Stimulated activated CD4-positive, alpha-beta T cell treated with anti-CD3 and anti-CD28 coated beads, Interleukin-1b, Interleukin-23, amount 100 ng/mL, for 1 hour (primary cell): ENCODE measurements at places on chromosomes 11 and 22.

GRCh38 chr11:35964841-35965240, 21.0 kb downstream of the LDLRAD3 start:
- DNase-seq = no peak

- no peak for DNase-seq
Observed at GRCh38 chr22:39181778-39182177, 29.3 kb upstream of the CBX7 start.

DNA sequence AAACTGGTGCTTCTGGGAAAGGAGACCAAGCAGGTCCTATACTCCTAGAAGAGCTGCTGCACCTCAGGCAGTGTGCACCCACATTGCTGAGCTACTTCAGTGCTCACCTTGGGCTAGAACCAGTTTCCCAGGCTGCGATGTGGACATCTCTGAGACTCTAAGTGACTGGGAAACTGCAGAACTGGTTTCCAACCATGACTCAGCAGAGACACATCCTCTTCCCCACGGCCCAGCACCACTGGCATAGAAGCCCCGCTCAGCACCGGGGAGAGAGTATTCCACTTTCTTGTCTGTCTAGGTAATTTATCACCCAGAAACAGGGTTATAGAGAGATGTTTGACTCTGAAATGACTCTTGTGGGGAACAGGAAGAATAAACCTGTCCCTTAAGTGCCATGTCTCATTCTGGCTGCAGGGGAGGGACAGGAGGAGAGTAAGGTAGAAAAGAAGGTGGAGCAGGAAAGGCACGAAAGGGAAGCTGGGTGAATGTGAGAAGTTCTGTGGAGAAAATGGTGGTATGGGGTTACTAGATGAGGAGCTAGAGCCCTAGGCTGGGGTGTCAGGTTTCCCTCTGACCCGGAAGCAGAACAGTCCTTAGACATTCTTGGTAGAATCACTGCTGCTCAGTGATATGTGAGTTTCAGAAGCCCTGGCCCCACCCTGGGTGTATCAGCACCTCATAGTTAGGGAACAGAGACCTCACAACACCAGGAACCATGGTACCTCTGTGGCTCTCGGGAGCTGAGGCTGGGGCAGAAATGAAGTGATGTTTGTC, 340.4 kb upstream of the NCAM1 start:
- DNase-seq = no peak

- no peak for DNase-seq
Observed at GRCh38 chr22:24443668-24444067, 16.3 kb downstream of the ADORA2A start.

GRCh38 chr22:46355369-46355995, 20.0 kb downstream of the TRMU start:
- peak; percentile 43 for DNase-seq

DNA sequence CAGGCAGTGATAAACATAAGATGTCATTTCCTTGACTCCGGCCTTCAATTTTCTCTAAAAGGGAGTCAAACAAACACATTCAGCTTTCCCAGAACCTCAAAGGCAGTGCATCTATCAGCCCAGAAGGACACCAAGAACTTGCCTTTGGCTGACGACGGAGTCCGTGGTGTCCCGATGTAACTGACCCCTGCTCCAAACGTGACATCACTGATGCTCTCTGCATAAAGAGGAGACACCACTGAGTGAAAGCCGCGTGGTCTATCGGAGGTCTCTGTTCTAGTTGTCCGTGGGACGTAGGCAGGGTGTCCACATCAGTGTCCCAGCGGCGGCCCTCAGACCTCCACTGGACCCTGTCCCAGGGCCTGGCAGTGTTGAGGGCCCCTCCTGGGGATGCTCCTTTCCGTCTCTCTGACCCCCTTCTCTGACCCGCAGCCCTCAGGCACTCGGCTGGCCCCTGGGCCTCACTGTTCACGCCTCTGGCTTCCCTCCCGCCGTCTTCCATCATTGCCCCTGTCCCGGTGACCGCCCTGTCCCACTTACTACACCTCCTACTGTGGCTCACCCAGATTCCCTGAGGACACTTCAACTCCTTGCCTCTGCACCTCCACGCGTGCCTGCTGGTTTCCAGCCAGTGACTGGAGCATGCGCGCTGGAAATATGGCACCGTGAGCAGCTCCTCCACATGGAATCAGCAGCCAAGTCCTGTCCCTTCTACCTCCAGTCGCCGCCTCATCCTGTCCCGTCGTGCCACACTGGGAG, 70.4 kb downstream of the NCAPD3 start:
- no peak for DNase-seq

- DNase-seq = no peak
Observed at GRCh38 chr22:27867085-27867952, 51.7 kb downstream of the PITPNB start.

DNA sequence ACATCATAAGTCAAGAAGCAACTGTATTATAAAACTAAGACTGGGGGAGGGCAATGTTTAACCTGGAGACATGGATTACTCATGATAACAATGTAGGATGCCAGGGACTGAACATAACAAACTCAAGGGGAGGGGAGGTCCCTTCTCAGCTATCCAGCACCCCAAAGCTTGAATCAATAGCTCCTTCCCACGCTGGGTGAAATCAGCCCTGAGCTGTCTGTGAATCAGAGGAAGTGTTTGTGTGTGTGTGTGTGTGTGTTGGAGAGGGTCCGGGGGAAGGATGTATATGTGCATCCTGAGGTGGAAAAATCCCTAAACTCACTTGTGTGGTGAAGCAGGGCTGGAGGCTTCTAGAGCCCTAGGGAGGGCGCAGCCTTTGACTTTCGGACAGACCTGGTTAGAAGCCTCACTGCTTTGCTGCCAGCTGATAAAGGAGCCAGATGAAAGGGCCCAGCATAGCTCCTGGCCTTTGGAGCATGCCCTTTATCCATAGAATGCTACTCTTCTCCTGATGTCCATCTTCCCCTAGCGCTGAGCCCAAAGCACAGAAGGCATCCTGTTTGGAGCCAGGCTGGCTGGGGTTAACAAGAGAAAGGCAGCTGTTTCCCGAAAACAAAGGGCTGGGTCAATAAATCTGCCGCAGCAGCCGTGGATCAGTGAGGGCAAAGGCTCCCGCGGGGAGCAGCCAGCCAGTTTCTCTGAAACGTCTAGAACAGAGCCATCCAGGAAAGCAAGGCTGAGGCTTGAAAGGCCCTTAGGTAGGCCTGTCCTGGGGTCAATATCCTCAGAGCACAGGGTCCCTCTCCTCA, 35.8 kb downstream of the TNKS1BP1 start:
- no peak for DNase-seq
